Activated CD8-positive, alpha-beta memory T cell treated with anti-CD3 and anti-CD28 coated beads for 1 hour (primary cell): ENCODE measurements at places on chromosomes 3 and 15.

- DNase-seq, result no peak
These were observed 921.9 kb downstream of the SQOR start for GRCh38 chr15:46556559-46557379.

DNA sequence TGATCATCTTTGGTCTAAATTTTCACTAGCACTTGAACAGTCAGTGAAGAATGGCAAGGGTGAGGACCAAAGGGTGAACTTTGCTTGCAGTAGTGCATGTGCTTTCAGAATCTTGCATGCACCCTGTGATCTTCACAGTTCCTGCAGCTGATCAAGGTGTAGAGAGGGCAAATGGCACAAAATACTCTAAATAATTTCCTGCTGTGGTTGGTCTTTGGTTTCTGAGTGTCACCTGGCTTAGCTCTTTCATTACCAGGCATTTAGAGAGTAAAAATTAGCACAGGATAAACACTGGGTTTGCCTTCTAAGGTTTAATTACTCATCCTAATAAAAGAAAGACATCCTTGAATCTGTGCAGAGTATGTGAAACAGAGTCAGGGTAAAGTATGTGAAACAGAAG, 11.4 kb downstream of the TIPARP start:
- DNase-seq, result no peak

DNA sequence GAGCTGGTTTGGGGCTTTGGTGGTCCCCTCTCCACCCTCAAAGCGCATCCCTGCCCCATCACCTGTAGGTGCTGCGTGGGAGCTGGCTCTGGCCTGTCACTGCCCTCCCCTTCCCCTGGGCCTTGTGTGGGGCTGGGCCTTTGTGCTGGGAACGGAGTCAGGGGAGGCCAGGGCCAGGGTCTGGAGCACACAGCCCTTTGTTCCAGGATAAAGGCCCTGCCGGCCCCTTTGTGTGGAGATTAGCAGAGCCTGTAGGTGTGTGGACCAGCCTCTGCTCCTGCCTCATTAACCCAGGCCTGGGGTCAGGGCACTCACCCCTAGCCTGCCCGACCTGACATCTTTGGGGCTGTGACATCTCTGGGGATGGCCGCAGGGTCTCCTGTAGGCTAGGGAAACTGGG, 8.9 kb downstream of the EPHB3 start:
- no peak for DNase-seq

DNA sequence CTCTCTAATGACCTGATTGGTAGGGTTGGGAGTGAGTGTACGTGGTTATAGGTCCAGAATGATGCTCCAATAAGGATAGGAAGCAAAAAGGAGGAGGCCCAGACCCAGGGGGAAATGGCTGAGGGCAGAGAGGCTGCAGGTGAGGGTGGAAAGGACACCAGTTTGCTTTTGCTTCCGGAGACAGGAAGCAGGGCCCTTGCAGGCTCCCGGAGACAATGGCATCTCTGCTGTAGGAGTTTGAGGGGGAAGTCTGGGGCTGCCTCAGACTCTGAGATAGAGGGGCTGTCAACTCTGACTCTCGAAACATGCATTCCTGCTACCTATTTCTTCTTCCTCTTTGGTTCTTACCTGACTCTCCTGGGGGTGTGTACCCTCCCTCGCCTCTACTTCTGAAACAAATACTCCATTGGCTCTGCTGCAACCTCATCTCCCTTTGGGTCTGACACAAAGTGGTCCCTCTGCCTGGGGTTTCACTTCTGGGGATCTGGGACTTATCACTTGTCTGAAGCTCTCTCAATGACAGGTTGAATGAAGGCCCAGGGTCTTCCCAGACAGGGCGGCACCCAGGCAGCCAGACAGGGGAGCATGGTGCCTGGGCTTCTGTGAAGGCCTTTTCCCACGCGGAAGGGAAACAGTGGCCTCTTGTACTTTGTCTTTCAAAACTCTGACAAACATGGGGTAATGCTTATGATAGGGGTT, 61.5 kb downstream of the CHRD start:
- DNase-seq, result no peak

DNA sequence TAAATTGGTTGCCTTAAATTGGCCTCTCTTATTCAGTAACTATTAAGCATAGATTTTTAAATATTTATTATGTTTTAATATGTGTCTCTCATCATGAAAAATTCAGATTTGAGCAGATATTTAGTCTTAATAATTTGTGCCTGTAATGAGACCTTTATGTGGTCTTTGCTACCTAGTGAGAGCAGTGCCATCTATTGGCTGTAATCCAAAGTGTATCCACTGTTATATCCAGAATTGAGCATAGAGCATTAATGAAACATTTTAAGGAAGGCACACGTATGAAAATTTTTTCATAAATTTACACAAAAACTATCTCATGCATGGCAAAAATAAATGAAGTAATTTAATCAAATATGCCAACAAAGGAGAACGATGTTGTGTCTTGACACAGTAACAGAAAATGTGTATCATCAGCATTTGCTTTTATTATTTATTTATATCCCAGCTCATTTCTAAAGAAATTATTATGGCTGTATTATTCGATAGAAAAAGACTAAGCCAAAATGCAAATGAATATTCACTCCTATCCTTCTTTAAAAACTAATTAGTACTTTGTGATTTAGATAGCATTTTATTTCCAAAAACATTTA, 203.5 kb downstream of the RSRC1 start:
- DNase-seq, result no peak

DNA sequence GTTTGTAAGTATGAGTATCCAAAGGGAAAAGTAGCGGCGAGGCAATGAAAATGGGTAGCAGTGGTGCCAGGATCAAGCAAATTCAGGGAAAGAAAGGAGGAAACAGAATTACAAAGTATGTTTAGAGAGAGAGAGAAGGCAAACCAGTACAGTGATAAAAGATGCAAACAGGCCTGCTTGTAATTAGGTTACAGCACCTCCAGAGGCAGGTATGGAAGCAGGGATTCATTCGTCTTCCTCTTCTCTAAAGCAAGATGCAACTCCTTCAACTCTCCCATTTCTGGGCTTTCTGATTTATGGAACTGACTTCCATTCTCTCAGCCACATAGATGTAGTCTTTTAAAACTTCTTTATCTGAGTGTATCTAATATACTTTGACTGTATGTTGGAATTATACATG, 68.0 kb downstream of the CRYBG3 start:
- DNase-seq, result no peak

- no peak for DNase-seq
These were observed 36.6 kb downstream of the CD86 start for GRCh38 chr3:122091602-122092295.

GRCh38 chr15:47364230-47365141, 352.8 kb upstream of the SEMA6D start:
- no peak for DNase-seq

GRCh38 chr15:84839714-84840113, 22.6 kb downstream of the ALPK3 start:
- no peak for DNase-seq

DNA sequence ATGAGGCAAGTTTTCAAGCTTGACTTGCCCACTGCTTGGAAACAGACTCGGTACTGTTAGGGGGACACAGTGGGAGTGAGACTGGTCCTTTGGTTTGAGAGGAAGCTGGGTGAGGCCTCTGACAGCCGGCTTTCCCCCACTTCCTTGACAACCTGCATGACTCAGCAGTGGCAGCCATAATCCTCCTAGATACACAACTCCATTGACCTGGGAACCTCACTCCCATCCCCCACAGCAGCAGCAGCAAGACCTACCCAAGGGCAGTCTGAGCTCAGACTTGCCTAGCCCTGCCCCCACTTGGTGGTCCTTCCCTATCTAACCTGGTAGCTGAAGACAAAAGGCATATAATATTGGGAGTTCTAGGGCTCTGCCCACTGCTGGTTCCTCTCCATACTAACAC, 1043.5 kb upstream of the ALCAM start:
- no peak for DNase-seq

DNA sequence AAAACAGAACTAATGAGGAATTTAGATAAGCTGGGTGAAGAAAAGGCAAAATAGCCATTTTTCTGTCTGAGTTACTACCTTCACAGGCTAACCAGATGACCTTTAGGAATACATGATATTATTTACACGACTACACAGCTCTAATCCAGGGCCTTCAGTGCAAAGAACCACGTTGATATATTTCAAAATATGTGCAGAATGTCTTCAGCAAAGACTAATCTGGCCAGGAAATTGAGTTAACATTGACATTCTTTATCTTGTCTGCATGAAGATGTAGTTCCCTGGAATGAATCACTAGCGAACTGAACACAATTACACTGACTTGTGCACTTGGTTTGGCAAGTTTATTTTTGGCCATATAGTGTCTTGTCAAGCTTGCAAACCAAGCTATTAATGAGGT, 41.5 kb downstream of the PDHB start:
- no peak for DNase-seq

GRCh38 chr15:96089405-96090058, 241.0 kb upstream of the NR2F2 start:
- DNase-seq, result no peak

DNA sequence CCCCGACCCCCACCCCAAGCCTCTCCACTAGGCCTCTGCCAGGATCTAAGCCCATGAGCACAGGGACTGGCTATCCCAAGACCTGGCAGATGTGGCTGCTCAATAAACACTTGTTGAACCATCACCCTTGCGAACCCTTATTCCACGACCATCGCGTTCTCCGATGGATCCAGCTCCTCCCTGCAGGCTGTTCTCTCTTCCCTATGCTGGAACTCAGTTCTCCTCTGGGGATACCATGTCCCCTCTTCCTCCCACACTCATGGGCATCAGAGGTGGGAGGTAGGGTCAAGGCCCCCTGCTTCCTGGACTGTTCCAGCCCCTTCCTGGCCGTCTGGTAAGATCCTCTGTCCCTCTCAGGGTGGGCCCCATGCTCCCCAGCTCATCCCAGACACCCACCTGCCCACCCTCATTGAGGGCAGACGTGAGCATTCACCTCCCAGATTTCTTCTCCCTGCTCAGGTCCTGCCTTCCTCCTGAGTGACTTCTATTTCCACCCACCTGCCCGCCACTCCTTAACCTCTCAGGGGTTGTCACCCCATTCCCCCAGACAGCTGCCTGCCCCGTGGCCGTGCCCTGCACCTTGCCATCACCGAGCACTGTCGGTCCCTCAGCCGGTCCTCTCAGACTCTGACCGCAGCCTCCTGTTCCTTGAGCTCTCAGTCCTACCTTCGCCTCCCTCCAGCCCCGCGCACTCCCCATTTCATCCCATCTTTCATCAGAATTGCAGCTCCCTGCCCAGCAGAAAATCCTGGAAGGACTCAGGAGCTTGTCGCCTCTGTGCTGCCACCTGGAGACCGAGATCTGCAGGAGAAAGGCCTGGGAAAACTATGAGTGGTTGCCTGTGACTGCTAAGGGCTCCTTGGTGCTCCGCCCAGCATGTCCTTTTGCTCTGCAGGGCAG, 42.0 kb downstream of the PML start:
- no peak for DNase-seq

DNA sequence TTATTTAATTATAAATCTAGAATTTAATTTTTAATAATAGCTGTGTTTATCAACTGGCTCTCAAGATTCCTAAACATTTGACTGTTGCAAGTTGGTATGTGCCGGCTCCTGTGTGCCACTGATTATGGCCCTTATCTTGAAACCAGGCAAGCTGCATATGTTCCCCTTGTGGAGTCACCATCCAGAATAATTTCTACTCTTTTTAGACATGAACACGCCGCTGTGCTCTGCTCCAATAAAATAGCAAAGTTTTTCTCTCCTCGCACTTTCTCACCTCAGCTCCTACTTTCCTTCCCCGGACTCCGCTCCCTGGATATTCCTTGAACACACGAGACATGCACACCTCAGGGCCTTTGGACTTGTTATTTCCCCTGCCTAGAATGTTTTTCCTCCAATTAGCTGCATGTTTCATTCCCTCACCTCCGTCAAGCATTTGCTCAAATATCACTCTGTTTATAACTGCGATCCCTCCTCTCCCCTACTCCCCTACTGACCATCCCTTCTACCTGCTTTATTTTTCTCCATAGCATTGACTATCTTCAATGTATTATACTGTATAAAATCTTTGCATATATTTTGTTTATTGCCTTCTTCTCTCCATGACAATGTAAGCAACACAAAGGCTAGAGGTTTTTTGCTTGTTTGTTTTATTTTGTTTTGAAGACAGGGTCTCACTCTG, 26.1 kb upstream of the ERICH6 start:
- no peak for DNase-seq

GRCh38 chr3:64501298-64501906, 186.4 kb downstream of the ADAMTS9 start:
- DNase-seq, result no peak

GRCh38 chr3:28151207-28151550, 90.2 kb upstream of the CMC1 start:
- DNase-seq, result no peak

DNA sequence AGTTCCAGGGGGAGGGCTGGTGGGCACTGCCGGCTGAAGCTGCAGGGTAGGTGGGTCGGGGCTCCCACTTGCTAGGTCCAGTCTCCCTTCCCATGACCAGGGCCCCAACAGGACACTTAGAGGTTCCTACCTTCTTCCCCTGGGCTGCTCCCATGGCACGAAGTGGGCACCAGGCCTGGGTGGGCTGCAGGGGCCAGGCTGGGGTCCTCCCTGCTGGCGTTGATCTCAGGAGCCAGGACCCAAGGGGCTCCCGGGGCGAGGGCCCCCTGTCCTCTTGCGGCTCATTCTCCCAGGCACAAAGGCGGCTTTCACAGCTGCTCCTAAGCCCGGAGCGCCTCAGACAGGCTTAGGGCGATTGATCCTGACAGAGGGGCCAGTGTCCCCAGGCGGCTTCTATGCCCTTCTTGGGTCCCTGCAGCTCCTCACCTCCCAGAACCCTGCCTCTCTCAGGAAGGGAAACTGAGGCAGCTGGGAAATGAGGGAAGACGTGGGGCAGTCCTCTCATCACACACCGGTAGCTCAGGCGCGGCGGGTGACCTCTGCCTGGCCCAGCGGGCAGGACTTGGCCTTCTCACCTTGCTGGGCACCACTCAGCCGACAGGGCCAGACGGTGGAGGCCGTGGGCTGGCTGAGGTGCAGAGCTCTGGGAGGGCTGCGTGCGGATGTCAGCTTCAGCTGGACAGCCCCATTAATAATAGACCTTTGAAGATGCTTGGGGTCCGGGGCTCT, 39.6 kb downstream of the FAM3D start:
- no peak for DNase-seq

- DNase-seq, result no peak
These were observed 106.5 kb upstream of the SETMAR start for GRCh38 chr3:4196506-4197147.
